ENCODE measurements at places on chromosomes 4 and X.

- DNase-seq = no peak
Observed at GRCh38 chrX:110131031-110131430, 128.1 kb downstream of the TMEM164 start.

GRCh38 chr4:13920901-13921300 lies 293.4 kb upstream of the BOD1L1 start:
- no peak for DNase-seq

- DNase-seq = peak; percentile 37
Observed at GRCh38 chr4:121881158-121881557, 10.9 kb upstream of the BBS7 start.

- DNase-seq = peak; percentile 60
Observed at GRCh38 chr4:22515888-22516541, at the start of gene ADGRA3. Gene ADGRA3, minus strand, starts transcription at chr4:22516066. Its CDS starts 282 bp downstream, at chr4:22515784.

Data from KBM-7 (cell line).